ENCODE measurements at places on chromosomes 5 and 9.
A peak's percentile ranks its signal among the peaks of the same experiment; 100 is the strongest.

DNA sequence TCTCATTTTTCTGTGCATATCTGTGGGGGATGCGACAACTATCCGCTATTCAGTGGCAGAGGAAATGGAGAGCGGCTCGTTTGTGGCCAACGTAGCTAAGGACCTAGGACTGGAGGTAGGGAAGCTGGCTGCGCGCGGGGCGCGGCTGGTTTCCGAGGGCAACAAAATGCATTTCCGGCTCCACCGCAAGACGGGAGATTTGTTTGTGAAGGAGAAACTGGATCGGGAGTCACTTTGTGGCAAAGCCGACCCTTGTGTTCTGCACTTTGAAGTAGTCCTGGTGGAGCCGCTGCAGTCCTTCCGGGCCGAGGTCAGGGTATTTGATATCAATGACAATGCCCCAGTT lies 320 bp downstream of the PCDHB1 start:
- no peak for DNase-seq

- peak; percentile 28 for DNase-seq
Measured at GRCh38 chr9:113352411-113352810, 3.1 kb downstream of the BSPRY start.

DNA sequence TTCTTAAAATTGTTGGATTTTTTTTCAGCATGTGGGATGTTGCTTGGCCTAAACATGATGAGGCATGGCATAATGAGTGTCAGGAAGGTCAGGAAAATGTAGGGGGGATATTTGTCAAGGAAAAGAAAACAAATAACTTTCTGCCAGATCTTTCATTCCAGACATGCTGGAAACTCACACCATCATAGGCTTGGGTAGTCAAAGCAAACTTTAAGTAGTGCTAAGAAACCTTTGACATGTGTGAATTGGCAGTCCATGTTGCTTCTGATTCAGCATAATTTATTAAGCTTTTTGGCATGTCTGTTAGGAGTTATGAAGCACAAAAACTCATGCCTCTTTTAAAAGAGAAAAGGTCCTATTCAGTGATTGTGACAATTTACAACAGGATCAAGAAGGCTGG lies 61.3 kb upstream of the MTAP start:
- no peak for DNase-seq

GRCh38 chr9:102631559-102631958 lies 363.6 kb upstream of the CYLC2 start:
- peak; percentile 42 for DNase-seq

- no peak for DNase-seq
Measured at GRCh38 chr5:57478826-57479225, 3.8 kb downstream of the ACTBL2 start.

GRCh38 chr9:119240546-119240945 lies 128.7 kb downstream of the BRINP1 start:
- no peak for DNase-seq

GRCh38 chr9:37410969-37411785 lies 11.3 kb upstream of the GRHPR start:
- peak; percentile 31 for DNase-seq

DNA sequence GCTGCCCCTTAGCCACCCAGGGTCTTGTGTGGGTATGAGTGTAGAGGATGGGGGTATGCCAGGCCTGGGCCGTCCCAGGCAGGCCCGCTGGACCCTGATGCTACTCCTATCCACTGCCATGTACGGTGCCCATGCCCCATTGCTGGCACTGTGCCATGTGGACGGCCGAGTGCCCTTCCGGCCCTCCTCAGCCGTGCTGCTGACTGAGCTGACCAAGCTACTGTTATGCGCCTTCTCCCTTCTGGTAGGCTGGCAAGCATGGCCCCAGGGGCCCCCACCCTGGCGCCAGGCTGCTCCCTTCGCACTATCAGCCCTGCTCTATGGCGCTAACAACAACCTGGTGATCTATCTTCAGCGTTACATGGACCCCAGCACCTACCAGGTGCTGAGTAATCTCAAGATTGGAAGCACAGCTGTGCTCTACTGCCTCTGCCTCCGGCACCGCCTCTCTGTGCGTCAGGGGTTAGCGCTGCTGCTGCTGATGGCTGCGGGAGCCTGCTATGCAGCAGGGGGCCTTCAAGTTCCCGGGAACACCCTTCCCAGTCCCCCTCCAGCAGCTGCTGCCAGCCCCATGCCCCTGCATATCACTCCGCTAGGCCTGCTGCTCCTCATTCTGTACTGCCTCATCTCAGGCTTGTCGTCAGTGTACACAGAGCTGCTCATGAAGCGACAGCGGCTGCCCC lies 2.6 kb downstream of the SLC35A4 start:
- DNase-seq: no peak

- DNase-seq: no peak
Measured at GRCh38 chr5:64518793-64519192, 13.0 kb downstream of the RGS7BP start.

DNA sequence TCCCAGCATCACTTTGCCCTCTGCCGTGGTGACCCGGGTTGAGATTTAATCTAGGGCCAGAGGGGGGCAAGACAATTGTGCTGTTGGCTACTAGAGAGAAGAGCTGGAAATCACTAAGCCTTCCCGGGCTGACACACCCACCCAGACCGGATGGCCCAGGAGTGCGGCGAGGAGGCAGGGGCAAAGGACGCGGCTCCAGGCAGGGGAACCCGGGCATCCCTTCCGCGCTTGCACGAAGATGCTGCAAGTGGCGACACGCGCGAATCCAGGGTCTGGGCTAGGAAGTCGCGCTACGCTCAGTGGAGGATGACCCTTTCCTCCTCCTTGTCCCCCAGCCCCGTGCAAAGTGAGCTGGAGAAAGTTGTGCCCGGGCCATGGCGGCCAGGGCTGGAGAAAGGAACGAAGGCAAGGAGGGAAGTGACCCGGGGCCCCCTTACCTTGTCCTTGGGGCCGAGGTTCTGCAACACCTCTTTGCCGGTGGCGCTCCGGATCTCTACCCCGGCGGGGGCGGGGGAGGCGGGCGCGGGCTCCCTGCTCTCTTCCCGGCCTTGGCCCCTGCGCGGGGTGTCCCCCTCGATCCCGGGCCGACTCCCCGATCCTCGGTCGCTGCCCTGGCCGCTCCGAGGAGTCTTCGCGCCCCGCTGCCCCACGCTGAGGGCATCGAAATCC lies 693 bp downstream of the DPYSL3 start:
- DNase-seq: peak; percentile 5

GRCh38 chr5:17180864-17181723 lies 36.3 kb upstream of the BASP1 start:
- DNase-seq: no peak

DNA sequence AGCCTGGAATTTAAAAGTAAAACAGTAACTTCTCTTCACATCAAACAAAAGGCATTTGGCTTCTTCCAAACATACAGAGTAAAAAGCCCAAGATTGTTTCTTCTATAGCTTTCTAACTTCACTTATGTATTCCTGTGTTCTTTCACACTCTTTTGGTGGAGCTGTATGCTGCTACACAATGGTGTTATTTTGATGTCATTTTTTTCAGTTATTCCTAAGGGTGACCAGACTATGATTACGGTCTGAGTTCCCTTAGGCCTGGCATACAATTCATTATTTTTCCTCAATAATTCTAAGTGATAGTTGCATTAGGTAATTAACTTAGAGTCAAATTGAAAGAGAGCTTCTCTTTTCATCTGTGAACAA lies 66.3 kb upstream of the IL7R start:
- DNase-seq: no peak

DNA sequence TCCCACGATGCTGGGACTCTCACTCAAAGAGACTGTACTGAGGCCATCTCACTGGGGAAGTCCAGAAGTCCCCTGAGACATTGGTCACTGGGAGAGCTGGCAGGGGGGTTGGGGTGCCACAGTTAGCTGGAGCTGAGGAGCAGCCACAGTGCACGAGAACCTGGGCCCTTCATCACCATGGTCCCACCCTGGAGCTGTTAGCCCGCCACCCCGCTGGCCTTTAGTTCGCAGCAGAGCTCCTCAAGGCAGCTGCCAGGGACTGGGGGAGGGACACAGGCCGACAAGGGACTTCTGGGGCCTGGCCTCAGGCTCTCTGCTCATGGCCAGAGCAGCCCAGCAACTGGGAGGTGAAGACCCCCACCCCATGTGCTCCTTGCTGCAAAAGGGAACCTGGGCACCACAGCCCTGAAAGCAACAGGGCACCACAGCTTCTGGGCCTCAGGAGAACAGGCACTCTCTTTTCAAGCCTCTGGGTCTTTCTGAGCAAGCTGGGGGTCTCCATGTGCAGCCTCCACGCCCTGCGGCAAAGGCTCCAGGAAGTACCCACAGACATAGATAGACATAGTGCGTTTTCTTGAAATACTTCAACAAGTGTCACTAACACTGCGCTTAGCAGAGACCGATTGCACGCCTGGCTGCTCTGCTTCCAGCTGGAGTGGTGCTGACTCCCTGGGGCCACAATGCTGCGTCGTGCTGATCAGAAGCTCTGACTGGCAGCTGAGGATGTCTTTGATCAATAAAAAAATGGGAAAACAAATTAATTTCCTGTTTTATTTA lies 46.0 kb downstream of the VAV2 start:
- no peak for DNase-seq

GRCh38 chr9:15086156-15086763 lies 176.0 kb upstream of the FREM1 start:
- DNase-seq: no peak

GRCh38 chr5:141343242-141343952 lies at the start of gene PCDHGA3:
PCDHGA3 (plus strand) TSS chr5:141343829; CDS start chr5:141344034, 205 bp downstream.
- peak; percentile 48 for DNase-seq

- DNase-seq: peak; percentile 24
Measured at GRCh38 chr5:31193591-31194467, at the start of gene CDH6. CDH6 (plus strand) TSS chr5:31193686; CDS start chr5:31267474, 73,788 bp downstream.

GRCh38 chr9:129886226-129887174 lies 51.2 kb downstream of the USP20 start:
- peak; percentile 68 for DNase-seq

GRCh38 chr9:136525207-136525606 lies 20.6 kb downstream of the NOTCH1 start:
- no peak for DNase-seq

- peak; percentile 7 for DNase-seq
Measured at GRCh38 chr5:94072116-94072515, 330.7 kb upstream of the POU5F2 start.

- no peak for DNase-seq
Measured at GRCh38 chr9:86854898-86855523, 92.3 kb downstream of the GAS1 start.

- no peak for DNase-seq
Measured at GRCh38 chr5:175589714-175590113, 68.2 kb upstream of the HRH2 start.

DNA sequence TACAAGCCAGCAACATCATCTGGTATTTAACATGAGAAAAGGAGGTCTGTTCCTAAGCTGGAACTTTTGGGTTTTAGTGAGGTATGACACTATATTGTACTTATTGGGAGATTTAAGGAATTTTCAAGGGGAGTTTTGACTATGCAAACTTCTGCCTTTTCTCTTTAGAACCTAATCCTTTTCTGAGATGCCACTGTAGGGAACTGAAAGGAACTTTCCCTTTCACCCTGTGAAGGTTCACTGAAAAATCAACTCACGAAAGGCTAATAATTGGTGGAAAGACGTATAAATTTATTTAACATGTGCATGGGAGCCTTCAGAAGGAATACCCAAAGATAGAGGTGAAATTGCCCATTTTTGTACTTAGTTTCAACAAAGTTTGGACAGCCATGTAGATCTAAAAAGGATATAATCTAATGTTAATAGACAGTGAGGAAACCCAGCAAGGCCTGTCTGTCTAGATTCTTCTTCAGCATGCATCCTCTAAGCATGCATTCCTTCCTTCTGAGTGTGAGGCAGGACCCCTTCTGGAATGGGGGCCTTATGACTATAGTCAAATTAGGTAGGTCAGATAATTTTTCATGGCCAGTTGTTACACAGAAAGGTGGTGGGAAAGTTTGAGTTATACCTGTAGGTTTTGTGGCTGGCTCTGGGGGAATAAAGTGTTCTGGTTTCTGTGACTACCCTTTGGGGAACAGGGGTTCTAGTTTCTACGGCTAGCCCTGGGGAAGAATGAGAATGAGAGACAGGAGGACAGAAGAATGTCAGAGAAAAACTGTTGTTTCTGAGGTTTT lies 200.3 kb downstream of the C9orf152 start:
- no peak for DNase-seq

- DNase-seq: no peak
Measured at GRCh38 chr5:5473226-5473625, 50.7 kb downstream of the ICE1 start.

DNA sequence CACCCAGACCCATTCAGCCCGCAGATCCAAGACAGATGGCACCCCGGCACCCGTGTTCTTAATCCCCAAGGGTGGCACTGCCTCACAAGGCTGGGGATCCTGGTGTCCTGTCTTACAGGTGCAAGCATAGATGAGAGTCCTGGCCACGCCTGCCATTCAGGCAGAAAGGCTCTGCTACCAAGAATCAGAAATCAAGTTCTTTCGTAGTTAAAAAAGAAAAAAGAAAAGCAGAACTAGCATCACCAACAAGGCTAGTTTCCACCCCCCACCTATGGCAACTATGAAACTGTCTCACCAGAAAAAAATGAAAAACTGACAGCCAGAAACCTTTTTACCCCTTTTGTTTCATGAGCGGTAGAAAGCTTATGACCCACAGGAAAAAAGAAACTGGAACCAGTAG lies 170.4 kb downstream of the SYK start:
- DNase-seq: no peak

DNA sequence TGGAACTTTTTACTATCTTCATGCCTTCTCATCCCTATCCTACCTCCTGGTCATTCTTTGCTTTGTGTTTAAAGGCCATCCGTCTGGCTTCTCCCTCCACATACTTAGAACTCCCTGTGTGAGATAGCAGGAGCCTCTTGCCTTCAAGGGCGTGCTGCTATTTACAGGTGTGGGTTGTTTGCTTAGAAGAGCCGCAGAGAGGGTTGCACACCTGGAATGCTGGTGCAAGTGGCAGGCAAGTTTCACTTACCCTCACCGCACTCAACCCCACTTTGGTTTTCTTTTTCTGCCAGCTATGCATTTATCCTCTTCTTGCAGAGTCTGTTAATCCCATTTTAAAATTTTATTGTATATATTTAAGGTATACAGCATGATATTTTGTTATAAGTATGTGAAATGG lies 12.6 kb downstream of the SKP2 start:
- no peak for DNase-seq

GRCh38 chr9:38227656-38228055 lies 158.6 kb upstream of the SHB start:
- peak; percentile 70 for DNase-seq
